ENCODE measurements at places on chromosomes 7 and 10.

GRCh38 chr7:116449950-116450349 is 49.6 kb upstream of the CAV2 start:
- no peak for DNase-seq

GRCh38 chr7:6628045-6628444 is 9.1 kb upstream of the ZNF316 start:
- DNase-seq: no peak

GRCh38 chr10:110304394-110304779 is 333 bp downstream of the SMNDC1 start:
- no peak for DNase-seq

- DNase-seq: no peak
These were observed 13.4 kb downstream of the CUBN start for GRCh38 chr10:17116193-17116592.

- DNase-seq: peak; percentile 18
These were observed 108.0 kb downstream of the GRK5 start for GRCh38 chr10:119315128-119316001.

DNA sequence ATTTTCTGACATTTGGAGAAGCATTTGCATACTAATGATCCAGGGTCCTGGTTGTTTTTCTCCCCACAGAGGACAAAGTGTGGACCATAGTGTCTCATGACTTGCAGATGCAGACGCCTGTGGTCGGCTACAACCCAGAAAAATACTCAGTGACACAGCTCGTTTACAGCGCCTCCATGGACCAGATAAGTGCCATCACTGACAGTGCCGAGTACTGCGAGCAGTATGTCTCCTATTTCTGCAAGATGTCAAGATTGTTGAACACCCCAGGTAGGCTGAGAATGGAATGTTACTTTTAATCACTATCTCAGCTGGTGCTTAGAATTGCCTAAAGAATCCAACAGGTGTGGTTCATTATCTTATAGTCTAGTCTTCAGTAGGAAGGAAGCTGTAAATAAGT is 951.5 kb upstream of the C7orf33 start:
- no peak for DNase-seq

GRCh38 chr10:86292462-86293395 is 73.9 kb downstream of the GRID1 start:
- DNase-seq: no peak

Data from activated CD4-positive, CD25-positive, alpha-beta regulatory T cell (primary cell).